AG09319 (cell line): ENCODE measurements at places on chromosomes 13 and 19.

DNA sequence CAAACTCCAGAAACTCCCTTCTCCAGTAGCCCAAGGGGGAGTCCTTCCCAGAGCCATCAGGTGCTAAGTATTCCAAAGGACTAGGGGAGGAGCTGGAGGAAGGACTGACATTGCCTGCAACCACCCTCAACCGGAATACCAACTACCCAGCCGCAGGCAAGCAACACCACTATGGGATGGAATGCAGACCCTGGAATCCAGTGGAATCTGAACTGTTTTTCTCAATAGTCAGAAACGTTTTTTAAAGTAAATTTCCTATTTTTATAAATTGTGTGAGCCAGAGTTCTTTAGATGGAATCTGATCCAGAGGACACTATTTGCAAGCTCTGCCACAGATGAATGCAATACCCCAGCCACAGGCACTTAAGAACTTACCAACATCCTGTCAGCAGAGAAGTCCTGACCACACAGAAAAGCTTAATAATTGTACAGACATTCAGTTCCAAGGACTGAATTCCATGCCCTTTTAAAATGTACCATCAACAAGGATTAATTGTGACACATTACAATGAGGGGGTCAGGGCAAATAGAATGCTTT lies 92.1 kb downstream of the USP12 start:
- peak; percentile 74 for DNase-seq

DNA sequence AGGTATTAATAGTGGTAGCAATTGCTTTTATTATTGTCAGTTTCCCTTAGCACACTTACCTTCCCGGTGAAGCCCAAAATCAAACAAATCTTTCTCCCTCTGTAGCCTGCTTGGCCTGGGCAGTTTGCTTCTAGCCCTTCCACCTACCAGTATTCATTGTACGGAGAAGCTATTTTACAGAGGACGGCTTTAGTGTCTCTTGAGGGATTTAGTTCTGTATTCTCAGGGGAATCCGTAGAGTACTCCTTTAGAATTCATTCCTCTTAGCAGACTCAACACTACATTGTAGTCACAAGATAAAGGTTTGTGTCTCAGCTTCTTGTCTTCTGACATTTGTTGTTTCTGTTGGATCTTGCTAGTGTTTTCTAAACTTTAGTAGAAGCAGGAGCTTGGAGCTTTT lies 24.1 kb upstream of the WTIP start:
- no peak for DNase-seq

DNA sequence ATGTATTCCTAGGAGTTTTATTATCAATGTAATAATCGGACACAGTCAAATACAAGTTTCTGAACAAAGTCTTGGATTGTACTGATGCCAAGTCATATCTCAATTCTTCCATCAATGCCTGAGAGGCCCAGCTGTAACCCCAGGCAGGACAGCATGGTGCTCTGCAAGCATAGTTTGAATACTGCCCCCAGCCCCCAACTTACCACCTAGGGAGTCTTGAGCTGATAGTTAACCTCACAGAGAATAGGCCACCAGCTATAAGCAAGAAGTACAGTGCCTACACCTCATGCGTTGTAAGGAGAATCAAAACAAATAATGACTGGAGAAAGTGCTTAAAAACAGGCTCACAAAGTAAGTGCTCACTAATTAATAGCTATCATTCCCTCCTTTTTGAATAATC lies 2.7 kb downstream of the PROSER1 start:
- DNase-seq: no peak

- DNase-seq: no peak
Observed at GRCh38 chr19:37763488-37763887, 15.9 kb downstream of the ZNF573 start.

- no peak for DNase-seq
Observed at GRCh38 chr19:44371815-44372480, 15.5 kb upstream of the ZNF112 start.

DNA sequence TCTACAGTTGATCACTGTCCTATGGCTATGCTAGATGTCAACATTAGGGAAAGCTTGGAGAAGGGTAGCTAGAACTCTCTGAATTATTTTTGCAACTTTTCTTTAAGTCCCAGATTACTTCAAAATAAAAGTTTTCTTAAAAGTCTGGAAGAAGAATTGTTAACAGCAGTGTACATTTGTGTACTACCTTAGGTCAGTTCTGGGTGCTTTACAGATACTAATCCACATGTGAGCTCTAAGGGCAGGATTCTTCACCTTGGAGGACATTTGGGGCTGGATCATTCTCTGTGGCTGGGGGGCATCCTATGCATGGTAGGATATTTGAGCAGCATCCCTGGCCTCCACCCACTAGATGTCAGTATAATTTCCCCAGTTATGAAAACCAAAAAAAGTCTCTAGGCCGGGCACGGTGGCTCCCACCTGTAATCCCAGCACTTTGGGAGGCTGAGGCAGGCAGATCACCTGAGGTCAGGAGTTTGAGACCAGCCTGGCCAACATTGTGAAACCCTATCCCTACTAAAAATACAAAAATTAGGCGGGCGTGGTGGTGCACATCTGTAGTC lies 2.8 kb downstream of the BRME1 start:
- DNase-seq: no peak

DNA sequence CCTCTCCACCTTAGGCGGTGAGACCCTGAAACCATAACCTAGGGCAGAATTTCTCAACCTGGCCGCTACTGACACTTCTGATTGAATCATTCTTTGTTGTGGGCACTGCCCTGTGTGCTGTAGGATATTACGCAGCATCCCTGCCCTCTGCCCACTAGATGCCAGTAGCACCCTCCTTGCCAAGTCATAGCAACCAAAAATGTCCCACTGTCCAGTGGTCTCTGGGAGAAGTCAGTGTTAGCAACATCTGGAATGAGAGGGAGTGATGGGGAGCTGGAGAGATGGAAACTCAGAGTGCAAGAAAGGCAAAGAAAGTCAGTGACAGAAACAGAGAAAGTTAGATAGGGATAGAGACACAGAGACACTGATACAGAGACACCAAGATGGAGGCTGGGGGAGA lies 13.6 kb downstream of the KLK4 start:
- no peak for DNase-seq

DNA sequence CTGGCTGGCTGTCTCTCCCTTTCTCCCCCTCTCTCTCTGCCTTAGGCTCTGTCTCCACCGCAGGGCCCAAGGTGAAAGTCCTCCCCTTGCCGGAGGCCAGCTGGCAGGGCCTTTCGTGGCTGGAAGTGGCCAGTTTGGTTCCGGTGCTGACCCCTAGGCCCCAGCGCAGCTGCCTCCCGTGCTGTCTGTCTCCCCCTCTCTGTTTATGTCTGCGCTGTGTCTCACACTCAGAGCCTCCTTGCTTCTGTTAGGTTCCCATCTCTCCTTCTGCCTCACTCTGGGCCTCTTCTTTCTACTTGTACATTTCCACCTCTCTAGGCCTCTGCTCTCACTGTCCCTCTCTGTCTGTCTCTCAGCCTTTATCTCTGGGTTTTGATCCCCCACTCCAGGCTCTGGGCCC lies 13.1 kb downstream of the CCDC97 start:
- DNase-seq: no peak

DNA sequence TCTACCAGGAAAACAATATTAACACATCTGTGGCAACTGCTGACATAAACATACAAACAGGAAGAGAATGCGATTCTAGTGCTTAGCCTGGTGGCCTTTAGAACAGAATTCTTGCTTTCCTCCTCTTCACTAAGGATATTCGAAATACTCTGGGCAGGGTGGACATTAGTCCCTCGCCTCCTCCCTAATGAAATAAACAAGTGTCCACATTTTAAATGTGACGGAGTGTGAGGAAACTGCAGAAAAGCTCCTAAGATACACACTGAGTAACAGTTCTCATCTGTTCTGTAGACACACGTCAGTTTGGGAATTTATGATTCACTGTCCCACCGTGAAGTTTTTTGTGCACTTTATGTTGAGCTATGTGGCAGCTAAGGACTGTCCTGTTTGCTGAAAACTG lies 639 bp downstream of the STARD13 start:
- no peak for DNase-seq

- no peak for DNase-seq
Observed at GRCh38 chr13:69331245-69331644, 776.4 kb upstream of the ATXN8OS start.
